ENCODE measurements at places on chromosomes 2 and 18.

DNA sequence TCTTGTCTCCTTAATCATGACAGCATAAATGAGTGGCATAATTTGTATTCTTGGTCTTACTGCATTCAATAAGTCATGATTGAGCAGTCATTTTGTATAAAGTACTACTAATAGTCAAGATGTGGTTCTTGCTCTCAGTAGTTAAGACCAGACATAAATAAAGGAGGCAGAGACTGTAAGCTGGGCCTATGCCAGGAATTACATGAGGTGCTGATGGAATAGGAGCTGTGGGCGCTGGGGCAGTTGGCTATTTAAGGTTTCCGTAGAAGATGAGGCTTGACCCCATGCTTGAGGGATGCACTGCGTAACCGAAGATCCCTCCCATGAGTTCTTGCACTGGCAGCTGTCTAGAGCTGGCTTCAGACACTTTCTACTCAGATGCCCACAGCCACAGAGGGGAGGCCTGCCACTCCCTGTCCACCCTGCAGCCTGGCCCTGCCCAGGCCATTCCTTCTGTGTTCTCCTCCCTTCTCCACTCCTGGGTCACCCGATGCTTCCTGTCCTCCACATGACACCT is 150.9 kb upstream of the REV1 start:
- DNase-seq = no peak

- no peak for DNase-seq
Measured at GRCh38 chr18:3328532-3328931, 66.6 kb downstream of the MYL12B start.

GRCh38 chr2:179999000-179999399 is 8.1 kb downstream of the CWC22 start:
- no peak for DNase-seq

DNA sequence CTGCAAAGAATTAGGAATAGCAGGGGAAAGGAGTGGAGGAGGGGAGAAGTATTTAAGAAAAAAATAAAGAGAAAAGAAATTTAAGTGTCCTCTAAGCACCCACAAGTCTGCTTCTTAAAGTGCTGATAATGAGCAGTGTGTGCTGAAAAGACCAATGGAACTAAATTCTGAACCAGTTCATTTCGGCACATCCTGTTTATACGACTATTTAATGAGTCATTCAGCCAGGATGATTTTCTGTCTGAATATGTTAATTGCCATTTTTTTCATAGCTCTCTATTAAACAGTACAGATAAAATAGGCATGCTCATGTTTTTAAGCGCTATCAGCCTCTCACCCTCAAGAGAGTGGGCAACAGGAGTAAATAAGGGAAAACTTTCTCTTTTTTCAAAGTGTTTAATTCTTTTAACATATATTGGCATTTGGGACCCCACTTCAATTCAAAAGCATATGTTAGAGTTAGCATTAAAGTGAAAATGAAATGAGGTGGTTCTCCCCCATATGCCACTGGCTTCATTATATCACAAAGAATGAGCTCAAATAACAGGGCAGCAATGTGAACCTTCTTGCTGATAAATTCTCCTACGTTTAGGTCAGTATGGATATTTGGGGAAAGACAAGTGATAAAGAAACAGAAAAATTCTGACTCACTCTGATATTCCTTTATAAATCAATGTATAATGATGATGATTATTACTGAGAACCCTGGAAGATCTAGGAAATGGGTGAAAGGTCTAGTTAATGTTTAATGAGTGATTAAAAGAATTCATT is 87.5 kb downstream of the TCF4 start:
- no peak for DNase-seq

DNA sequence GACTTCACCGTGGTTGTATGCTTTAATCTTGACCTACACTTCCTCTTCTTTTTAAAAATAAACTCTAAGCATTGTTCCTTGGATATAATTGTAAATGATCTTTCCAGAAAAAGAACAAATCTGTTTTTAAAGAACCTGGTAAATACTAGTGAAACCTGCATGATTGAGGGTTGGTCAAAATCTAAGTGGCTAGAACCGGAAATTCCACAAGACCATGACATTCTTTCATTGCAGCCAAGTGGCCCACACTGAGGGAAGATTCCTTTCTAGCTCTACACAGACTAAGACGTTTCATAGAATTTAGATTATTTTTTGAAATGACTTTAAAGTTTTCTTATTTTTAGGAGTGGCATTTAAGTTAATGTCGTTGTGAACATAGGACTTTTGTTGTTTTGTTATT is 356.7 kb downstream of the NYAP2 start:
- no peak for DNase-seq

- DNase-seq = no peak
Measured at GRCh38 chr2:132549935-132550670, 119.9 kb downstream of the LYPD1 start.

DNA sequence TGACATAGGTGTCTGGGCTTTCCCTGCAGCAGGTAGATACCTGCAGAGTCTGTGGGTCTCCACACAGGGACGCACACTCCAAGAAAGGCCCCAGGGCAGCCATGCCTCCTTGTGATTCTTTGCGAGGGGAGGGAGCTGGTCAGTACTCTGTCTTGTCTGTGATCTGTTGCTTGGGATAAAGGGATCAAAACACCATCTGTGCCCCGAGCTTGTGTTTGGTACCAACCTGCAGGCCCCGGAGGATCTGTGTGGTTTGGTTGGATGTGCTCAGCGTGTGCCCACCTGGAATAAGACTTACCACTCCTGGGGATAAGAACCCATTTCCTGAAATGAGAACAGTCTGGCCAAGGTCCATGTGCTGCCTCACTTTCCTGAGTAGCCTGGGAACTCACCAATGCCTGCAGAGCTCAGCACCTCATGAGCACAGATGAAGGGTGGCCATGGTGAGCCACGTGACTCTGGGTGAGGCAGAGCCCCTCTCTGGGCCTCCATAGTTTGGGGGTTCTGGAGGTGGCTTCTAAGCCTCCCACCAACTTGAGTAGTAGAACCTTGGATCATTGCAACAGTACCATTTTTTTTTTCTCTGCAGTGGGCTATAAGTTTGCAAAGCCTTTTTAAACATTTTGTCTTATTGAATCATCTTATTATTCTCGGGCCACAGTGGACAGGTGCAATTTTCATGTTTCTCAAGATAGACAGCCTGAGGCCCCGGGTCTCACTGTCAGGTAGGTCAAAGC is 134.8 kb downstream of the DDX1 start:
- no peak for DNase-seq

DNA sequence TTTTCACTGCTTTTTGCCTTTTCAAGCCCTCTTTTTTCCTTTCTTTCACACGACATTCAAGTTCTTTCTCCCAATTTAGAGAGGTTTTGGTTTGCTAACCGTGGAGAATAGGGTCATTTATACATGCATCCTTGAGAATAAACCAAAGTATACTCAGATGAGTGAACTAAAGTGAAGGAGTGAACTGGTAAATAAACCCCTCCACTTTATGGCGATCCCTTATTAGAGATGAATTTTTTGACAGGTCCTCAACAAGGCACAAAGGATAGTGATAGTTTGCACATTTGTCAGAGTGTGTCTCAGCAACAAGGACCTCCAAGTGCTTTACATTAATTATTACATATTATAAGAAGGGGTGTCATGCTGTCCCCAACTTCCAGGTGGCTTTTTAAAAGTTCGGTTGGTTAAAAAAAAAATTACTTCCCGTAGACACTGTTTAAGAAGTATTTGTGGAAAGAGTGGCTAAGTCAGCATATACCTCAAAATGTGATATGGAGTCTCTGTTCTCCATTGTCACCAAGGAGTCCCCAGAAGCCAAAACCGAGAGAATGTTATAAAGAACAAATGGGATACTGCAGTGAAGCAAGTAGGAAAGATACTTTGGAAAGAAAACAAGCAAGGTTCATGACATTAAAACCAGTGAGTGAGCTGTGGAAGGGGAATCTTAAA is 1.7 kb upstream of the SLC40A1 start:
- DNase-seq = no peak

DNA sequence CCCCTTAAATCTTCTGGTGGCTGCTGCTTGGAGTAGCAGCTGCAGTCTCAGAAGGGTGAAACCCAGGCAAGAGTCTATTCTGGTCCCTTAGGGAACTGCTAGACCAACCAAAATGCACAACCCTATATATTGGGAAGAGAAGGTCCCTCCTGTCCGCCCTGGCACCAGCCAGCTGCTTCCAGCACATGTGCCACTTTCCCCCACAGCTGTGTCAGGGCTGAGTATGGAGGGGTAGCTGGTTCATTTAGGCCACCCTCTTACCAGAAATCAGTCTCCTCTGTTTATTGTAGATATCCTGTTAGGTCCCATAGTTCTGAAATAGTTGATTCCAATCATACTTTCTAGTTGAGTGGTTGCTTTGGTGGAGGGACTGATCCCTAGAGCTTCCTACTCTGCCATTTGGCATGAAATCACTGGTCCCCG is 68.9 kb downstream of the BIRC6 start:
- no peak for DNase-seq

DNA sequence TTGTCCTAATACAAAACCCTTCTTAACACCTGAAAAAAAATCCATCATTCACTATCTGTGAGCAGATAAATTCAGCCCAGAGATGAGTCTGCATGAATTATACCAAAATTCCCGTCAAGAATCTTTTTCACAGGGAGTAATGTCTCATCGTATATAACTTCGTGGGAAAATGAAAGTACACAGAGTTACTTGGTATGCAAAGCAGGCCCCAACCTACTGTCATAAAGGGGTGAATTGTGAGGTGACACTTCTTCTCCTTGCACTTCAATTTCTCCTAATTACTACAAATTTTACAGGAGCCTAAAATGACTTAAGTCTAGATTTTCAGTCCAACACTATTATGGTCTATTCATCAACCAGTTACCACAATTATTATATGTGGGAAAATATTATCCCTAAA is 84.6 kb upstream of the CDH20 start:
- no peak for DNase-seq

DNA sequence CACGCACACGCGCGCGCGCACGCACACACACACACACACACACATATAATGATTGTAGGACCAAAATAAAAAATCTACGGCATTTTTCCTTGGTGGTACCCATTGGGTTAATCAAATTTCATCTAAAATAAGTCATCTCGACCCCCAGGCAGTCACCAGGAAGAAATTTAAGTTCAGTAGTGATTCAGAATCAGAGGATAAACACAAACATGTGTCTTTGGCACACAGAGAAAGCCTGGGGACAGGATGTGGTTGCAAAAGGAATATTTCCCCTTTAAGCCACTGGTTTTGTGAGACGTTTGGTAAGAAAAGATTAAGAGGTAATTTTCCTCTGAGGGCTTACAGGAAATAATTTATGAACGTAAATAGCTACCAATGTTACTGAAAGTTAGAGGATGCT is 171.6 kb upstream of the PIEZO2 start:
- no peak for DNase-seq

DNA sequence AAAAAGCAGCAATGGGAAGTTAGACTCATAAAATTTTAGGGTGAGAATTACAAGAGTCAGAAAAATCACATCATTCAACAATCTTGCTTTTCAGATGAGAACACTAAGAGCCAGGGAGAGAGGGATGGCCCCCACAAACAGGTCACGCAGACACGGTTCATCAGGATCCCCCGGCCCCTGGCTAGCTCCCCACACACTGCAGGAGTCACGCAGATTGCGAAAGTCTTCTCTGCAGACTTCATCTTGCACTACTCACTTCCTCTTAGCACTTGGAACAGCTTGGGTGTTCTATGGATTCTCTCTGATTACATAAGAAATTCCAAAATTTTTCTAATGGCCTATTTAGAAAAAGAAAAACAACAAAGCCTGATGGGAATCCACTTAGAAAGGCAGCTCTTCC is 21.6 kb upstream of the SULT1C2 start:
- DNase-seq = no peak

- DNase-seq = no peak
Measured at GRCh38 chr2:120432976-120433815, 87.3 kb downstream of the INHBB start.

GRCh38 chr18:59904011-59904601 is 4.3 kb downstream of the PMAIP1 start:
- no peak for DNase-seq

DNA sequence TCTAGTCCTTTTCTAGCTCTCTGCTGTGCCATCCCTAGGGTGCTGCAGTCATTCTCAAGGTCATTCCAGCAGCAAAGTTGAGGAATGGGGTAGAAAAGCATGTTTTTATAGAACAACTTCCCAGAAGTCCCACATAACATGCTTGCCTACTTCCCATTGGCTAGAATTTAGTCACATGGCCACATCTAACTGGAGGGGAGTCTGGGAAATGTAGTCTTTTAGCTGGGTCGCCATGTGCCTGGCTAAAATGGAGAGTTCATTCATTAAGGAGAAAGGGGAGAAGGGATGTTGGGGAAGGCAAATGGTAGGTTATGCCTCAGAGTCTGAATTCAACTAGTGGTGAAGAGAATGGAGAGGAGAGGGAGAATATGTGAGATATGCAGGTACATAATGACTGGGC is 85.7 kb downstream of the SLC4A3 start:
- no peak for DNase-seq

DNA sequence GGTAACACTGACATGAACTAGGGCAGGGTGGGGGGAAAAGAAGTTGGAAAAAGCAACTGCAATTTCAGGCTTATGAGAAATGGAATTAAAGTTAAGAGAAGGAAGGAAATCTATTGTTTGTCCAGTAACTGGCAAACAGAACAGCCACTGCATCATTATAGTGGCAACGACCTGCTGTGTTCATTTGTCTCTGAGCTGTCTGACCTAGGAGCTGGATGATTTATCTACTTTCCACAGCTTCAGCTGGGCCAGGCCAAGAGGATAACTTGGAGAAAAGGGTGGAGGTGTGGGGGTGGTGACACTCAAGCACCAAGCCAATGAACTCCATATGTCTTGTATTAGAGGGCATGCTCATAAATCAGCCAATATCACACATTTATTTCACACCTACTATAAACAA is 291.5 kb upstream of the KLHL29 start:
- no peak for DNase-seq

DNA sequence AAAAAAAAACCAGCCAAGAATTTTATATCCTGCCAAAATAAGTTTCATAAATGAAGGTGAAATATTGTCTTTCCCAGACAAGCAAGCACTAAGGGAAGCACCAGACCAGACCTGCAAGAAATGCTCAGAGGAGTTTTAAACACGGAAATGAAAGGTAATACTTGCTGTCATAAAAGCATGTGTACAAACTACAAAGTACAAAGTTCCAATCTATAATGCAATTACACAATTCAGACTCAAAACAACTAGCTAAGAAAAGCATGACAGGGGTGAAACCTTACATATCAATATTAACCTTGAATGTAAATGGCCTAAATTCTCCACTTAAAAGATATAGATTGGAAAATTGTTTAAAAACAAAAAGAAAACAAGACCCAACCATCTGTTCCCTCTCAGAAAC is 45.0 kb upstream of the ASXL3 start:
- DNase-seq = no peak

- DNase-seq = no peak
Measured at GRCh38 chr2:99891428-99891780, 251.0 kb downstream of the AFF3 start.

DNA sequence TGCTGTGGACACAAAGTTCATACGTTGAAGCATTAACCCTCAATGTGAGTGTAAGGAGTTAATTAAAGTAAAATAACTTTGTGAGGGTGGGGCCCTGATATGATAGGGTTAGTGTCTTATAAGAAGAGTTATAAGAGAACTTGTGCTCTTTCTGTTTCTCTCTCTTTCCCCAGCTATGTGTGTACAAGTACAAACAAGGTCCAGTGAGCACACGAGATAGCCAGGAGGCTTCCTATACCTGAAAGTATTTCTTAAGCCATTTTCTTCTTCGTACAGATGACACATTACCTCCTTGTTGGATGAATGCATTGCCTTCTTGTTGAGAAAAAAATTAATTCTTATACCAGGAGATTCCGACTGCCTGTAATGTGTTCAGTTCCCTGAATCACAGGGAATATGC is 301.2 kb downstream of the PARD3B start:
- DNase-seq = no peak

GRCh38 chr2:120245520-120246332 is 6.9 kb upstream of the RALB start:
- DNase-seq = no peak

GRCh38 chr2:20676353-20677215 is 9.6 kb downstream of the GDF7 start:
- DNase-seq = no peak

Measured in CD4-positive, alpha-beta T cell treated with Interleukin-4 for 4 hours (primary cell).